ENCODE measurements at places on chromosomes 13 and 19.

DNA sequence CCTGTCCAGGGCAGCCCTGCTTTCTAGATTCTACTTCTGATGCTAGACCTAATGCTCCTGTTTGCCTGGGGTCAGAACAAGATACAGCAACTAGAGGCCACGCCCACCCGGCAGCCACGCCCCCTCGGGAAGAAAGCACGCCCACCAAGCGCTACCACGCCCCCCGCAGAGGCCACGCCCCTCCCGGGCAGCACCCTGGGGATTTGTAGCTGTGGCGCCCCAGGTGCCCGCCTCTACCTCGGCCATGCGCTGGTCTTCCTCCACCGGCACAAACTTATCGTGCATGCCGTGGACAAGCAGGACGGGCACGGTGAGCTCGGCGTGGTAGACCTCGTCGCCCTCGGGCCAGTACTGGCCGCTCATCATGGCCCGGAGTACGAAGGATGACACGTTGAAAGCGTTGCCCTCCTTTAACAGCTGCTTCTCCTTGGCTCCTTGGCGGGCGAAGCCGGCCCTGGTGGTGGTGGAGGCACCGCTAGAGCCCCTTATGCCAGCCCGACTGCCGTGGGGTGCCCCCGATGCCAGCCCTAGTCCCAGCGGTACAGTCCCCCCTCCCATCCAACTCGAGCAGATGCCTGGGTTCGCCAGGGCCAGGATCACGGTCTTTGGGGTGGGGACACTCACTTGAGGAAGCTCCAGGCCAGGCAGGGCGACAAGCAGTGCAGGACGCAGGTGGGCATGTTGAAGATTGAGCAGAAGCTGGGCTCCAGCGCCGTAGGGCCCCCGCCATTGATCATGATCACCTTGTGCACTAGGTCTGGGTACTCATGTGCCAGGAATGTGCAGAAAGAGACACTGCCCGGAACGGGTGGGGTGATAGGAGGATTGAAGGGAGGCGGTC is 9.0 kb downstream of the ABHD8 start:
- no peak for DNase-seq

DNA sequence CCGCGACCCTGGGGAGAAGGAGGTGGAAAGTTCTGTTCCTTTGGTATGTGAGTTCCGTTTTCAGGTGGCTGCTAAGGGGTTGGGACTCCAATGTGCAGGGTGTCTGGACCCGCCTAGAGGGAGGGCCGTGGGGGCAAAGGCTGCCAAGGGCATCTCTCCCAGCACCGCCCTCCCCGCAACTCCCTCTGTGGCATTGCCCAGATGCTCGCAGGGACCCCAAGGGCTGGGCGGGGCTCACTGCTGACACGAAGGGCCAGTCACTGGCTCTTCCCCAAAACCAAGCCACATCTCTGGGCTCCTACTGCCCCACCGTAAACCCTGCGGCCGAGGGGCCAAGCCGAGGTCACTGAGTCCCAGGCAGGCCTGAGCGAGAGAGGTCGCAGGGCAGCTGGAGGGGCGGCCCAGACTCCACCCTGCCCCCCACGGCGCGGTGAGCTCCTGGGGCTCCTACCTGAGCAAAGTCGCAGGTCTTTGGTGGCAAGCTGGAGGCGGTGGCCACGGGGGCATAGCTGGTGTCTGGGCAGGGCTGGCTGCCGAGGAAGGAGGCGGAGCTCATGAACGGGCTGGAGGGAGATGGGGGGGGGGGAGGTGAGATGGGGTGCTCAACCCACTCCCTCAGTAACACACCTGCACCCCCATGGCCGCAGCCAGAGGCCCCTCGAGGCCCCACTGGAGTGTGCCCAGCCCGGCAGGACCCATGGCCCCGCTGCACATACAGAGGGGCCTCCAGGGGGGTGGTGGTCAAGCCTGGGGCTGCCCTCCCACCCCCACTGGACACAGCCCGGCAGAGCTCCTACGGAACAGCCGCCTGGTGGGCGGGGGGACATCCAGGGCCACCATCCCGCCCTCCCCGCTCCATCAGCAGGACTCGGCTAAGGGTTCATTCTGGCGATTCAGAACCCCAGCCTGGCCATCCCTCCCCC is 26.9 kb downstream of the SBNO2 start:
- DNase-seq: no peak

- no peak for DNase-seq
These were observed 34.6 kb downstream of the ATP8A2 start for GRCh38 chr13:25406377-25406776.

- no peak for DNase-seq
These were observed 3.6 kb upstream of the HPN start for GRCh38 chr19:35037716-35038622.

- DNase-seq: no peak
These were observed 235.1 kb downstream of the NALCN start for GRCh38 chr13:101181076-101181685.

GRCh38 chr13:111042661-111043226 is 72.4 kb upstream of the ARHGEF7 start:
- no peak for DNase-seq

DNA sequence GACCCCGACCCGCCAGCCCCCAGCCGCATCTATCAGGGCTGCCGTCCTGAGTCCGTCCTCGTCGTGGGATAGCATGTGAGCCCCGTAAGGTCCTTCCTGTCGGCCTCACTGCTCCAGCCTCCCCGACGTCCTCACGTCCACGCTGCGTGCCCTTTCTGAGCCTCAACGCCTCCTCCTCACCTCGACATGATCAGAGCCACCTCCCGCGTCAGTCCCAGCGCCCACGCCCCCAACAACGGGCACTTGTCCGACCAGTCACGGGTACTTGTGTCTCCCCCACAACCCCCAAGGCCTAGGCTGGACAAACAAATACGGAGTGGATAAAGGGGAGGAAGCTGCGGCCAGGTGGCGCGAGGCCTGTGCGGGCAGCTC is 665 bp downstream of the ZNF497 start:
- DNase-seq: peak; percentile 33

GRCh38 chr13:76461999-76462398 is 424.2 kb downstream of the KCTD12 start:
- DNase-seq: no peak

- DNase-seq: no peak
These were observed 23.2 kb downstream of the SPATA13 start for GRCh38 chr13:24183741-24184182.

- no peak for DNase-seq
These were observed 52.5 kb upstream of the GAS6 start for GRCh38 chr13:113916330-113916815.

- no peak for DNase-seq
These were observed 4.9 kb upstream of the ESD start for GRCh38 chr13:46801858-46802257.

DNA sequence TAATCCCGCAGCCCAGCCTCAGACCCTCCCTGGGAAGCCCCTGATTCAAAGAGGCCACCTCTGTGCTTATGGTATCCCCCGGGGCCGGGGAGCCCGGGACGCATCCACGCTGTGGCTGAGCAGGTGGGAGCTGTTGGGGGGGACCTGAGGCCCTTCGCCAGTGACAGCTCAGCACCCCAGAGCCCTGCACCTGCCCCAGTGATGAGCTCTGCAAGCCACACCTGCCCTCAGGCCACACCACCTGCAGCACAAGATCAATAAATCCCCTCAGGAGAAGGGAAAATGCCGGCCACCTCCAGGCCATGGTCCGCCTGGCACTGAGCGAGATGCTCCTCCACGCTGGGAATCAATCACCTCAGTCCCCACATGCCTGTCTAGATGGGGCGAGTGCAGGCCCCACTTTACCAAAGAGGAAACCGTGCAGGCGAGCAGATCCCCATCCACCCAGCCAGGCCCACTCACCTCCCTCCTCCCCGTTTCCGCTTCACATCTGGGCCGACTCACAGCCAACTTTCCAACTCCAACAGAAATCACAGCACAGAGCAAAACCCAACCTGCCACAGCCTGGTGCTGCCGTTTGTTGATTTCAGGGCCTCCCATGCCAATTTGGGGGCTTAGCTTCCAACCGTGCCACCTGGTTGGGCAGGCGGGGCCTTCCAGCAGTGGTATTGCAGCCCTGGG is 12.8 kb downstream of the MOB3A start:
- no peak for DNase-seq

- DNase-seq: no peak
These were observed 86.4 kb upstream of the SLC7A1 start for GRCh38 chr13:29681864-29682263.

DNA sequence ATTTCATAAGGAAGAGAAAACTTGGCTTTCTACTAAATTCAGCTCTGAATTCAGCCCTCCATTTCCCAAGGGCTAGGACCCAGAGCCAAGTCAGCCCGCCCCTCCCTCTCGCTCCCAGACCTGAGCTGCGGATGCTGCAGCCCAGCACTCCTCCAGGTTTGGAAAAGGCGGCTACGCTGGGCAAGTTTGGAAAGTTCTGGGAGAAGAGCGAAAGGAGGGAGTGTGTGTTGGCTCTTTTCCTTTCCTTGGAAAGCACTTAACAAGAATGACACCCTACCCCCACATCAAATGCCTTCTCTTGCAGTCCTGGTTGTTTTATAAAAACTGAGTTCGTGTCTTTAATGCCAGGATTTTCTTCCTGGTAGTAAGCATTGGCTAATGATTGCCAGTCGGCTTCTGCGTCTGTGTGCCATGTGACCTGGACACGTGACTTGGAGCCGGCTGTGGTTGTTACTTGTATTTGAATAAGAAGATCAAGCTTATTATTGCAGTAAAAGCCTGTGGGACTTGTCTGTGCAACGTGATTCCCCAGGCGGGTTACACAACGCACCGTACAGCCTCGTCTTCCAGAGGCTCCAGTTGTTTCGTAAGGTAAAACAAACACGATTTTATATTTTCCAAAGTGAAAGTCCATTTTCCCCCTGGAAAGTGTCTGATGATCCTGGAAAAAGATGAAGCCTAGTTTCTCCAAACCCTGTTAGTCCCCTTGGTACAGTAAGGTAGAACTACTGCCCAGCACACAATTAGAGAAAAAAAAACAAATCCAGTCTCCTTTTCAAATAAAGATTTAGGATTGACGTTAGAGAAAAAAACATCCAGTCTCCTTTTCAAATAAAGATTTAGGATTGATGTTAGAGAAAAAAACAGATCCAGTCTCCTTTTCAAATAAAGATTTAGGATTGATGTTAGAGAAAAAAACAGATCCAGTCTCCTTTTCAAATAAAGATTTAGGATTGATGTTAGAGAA is 26.8 kb upstream of the UBE2L5 start:
- peak; percentile 27 for DNase-seq

- DNase-seq: no peak
These were observed 505 bp upstream of the SHKBP1 start for GRCh38 chr19:40576151-40576584.

GRCh38 chr19:30602661-30603350 is 230.6 kb downstream of the ZNF536 start:
- no peak for DNase-seq

DNA sequence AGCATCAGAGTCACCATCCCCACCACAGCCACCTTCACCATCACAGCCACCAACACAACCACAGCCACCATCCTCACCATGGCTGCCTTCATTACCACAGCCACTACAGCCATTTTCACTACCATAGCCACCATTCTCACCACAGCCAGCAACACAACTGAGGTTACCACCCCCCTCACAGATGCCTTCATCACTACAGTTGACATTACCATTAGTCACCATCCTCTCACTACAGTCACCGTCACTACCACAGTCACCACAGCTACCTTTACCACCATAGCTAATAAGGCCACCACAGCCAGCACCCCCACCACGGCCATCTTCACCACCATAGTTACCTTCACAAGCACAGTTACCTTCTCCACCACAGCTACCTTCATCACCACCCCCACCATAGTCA is 269.6 kb downstream of the DNAJC15 start:
- DNase-seq: no peak
